ENCODE measurements at places on chromosomes 5 and 9. TPM values are rescaled to one million over a fixed set of nuclear protein-coding genes. Genes with fewer than 3 reads are reported as not detected.

DNA sequence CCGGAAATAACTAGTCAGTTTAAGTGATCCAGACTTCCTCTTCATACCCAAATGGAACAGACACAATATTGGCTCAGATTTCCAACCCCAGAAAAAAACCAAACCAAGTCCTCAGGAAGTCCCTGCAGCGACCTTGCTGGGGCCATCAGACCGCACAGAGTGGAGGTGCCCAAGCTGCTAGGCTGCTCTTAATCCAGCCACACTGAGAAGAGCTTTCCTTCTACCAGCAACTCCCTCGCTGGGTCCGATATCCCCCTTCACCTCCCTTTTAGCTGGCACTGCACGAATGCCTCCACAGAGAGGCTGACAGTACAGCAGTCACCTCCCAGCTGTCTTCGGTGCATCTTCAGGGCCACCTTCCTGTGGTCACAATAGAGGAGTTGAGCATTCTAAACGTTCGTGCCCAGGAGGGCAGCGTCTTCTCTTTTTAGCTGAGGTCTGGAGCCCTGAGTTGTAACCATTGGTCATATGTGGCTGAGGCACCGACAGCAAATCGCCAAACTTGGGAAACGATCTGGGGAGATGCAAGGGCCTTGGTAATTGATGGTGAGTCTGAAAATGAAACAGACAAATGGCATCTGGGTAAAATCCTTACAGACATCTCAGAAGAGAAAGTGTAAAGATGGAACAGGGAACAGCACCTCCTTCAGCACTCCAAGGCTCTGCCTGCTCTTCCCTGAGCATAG is 5.7 kb downstream of the NAIF1 start:
- peak; percentile 39 for DNase-seq

- no peak for DNase-seq
Observed at GRCh38 chr9:2150338-2150737, 135.2 kb downstream of the SMARCA2 start.

DNA sequence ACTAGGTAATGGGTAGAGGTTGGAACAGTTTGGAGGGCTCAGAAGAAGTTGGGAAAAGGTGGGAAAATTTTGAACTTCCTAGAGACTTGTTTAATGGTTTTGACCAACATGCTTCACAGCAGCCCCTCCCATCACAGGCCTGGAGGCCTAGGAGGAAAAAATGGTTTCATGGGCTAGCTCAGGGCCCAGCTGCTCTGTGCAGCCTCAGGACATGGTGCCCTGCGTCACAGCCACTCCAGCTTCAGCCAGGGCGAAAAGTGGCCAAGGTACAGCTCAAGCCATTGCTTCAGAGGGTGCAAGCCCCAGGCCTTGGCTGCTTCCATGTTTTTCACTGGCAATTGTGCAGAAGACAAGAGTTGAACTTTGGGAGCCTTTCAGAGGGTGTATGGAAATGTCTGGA is 453.7 kb downstream of the LRRC70 start:
- no peak for DNase-seq

DNA sequence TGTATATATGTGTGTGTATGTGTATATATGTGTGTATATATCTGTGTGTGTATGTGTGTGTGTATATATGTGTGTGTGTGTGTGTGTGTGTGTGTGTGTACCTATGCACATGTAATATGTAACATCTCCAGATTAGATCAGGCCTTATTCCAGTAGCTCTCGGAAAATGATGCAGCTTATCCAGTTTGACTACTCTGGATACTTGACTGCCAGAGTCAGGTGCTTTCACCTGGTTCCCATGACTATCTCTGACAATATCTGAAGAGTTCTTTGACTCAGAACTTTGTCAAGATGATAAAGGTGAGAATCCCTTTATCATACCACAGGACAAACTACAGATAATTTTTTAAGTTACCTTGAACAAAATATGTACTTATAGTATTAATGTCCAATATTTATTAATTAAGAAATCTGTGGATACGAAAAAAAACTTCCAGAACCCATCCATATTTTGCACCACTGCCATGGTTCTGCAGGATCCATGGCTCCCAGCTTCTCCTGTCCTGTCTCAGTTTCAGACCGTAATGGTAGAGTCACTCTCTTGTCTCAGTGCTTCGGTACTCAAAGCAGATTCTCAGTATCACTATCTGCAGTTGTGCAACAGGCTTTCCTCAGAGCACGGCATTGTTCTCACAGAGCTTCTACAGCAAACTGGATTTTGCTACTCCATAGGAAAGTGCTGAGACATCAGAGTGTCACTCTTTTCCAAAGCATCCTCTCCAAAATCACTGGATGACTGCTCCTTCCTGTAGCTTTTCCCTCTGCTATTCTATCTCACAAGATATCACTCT is 164.4 kb upstream of the SLC12A2 start:
- no peak for DNase-seq

Gene IFNK
- total RNA-seq, result not detected

DNA sequence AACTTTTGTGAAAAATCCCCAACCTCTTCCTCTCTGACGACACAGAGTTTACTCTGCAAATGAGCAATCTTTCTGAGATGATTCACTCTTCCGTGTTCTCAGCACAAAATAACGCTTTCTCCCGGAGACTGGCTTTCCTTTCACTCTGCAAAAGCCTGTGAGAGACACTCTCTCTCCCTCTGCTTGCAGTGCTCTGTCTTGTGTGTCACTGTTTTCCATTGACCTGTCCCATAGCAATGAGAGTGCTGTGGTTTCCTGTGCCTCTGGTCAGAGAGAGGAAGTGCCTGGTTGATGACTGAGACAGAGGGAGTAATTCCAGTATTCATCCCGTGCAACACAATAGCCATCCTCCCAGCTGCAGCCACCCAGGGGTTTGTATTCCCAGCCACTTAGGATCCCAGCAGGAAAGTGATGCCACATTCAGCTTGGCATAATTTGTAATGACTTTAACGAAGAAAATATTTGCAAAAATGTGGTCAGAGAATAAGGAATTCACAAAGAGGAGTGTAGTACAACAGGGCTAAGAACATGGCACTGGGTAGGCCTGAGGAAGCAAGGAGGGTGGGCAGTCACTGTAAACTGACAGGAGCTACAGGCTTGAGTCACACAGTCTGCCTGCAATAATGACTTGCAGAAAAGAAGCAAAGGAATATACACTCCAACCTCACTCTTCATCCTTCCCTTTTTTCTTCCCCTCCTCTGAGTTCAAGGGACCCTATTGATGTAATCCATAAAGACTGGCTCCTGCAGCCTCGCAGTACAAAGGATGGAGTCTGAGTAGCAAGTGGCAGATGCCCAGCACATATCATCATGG is 463.5 kb upstream of the RGMB start:
- no peak for DNase-seq

Gene IRGM
- total RNA-seq, result 3.0 TPM

Gene LOX
- total RNA-seq, result not detected

DNA sequence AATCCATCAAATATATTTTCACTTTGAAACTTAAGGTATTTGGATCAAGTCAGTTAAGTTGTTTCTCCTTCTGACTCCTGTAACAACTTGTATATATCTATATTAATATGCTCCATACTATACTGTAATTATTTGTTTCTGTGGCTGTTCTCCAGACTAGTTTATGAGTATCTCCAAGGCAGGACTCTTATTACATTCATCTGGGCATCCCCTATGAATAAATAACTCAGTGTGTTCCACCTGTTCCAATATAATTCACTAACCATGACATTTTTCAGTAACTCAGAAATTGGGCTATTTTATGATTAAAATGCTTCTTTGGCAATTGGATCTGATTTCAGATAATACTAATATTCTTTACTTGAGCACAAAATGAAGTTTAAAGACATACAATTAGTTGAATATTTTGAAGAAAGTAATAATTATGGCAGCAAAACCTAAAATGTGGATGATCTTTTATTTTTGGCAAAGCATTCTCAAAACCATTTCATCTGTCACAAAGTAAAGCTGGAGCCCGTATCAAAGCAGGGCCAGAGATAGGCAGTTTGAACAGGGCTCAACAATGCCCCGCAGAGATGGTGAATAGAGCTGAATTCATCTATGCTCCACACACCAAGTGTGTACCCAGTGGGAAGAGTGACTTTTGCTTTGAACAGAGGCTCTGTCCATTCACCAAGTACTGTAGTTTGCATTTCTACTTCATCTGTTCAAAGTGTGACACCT is 314.3 kb downstream of the PDE4D start:
- DNase-seq, result no peak

GRCh38 chr9:35930521-35930920 is 21.2 kb downstream of the SPAAR start:
- DNase-seq, result no peak

Gene PCDHGA12
- total RNA-seq, result not detected

Gene CBY3
- total RNA-seq, result 0.55 TPM

Gene IER5L
- 6.1 TPM for total RNA-seq

Gene PLPP7
- 0.21 TPM for total RNA-seq

Gene SVEP1
- not detected for total RNA-seq

DNA sequence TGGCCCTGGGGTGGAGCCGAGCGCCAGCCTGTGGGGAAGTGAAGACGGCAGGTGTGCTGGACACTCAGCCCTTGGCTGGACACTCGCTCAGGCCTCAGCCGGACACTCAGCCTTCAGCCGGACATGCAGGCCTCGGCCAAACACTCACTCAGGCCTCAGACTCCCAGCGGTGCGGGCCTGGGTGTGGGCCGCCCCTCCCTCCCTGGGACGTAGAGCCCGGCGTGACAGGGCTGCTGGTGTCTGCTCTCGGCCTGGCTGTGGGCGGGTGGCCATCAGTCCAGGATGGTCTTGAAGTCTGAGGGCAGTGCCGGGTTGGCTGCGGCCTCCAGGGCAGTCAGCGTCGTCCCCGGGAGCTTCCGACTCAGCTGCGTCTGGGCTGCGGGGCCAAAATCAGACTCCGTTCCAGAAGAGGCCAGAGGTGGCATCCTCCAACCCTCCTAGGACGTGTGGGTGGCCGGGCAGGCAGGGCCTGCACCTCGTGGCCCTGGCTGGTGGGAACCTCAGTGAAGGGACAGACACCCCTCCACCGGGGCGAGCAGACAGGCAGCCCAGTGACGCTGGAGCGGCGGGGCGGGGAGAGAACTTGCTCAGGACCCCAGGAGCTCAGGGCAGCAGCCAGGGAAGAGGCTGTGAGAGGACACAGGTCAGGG is 28.4 kb downstream of the SLC6A18 start:
- DNase-seq, result no peak

DNA sequence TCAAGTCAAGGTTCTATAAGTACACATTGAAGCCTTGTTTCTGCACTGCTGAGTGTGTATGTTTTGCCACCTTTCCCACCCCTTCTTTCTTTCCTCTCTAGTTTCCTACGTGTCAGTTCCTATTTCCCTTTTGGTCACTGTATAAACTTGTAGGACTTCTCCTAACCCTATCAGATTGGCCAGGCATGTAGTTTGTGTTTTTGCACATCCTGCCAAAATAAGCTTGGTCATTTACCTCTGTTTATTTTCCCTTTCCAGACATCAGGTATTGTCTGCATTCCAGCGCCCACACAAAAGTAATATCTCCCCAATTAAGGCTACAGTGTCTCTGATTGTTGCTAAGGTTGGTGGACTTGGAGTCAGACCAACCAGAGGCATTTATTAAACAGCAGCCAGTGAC is 252.9 kb upstream of the MPDZ start:
- DNase-seq, result no peak

- no peak for DNase-seq
Observed at GRCh38 chr5:151056379-151057325, 24.2 kb downstream of the TNIP1 start.

GRCh38 chr5:96459313-96460121 is 26.5 kb upstream of the PCSK1 start:
- no peak for DNase-seq
